MV-4-11 (cell line): ENCODE measurements at places on chromosomes 16 and 17.
A peak's percentile ranks its signal among the peaks of the same experiment; 100 is the strongest.

GRCh38 chr16:26344976-26345375, 653.2 kb downstream of the HS3ST4 start:
- DNase-seq = no peak

GRCh38 chr16:51763072-51763661, 612.1 kb upstream of the SALL1 start:
- no peak for DNase-seq

GRCh38 chr17:64075913-64076312, 54.0 kb downstream of the ERN1 start:
- DNase-seq = peak; percentile 88

GRCh38 chr17:14197586-14197985, 39.1 kb downstream of the CDRT15 start:
- DNase-seq = no peak

GRCh38 chr16:58563775-58564174, 48.5 kb downstream of the SETD6 start:
- DNase-seq = no peak

DNA sequence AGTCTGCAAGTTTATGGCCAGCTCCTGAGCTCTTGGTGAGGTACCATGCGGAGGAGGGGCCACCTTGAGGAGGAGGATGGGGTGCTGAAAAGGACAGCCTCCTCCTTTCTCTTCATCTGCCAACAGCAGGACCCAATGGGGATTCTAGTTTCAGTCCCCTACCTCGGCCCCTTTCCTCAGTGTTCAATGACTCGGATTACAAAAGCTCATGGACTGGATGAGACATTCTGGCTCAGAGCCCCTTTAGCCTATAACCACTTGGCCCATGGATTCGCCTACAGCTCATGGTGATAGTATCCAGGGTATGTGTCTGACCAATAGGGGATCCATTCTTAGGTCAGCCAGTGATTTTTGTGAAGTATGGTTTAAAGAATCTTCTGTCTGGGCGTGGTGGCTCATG, 8.5 kb upstream of the PIK3R6 start:
- no peak for DNase-seq

DNA sequence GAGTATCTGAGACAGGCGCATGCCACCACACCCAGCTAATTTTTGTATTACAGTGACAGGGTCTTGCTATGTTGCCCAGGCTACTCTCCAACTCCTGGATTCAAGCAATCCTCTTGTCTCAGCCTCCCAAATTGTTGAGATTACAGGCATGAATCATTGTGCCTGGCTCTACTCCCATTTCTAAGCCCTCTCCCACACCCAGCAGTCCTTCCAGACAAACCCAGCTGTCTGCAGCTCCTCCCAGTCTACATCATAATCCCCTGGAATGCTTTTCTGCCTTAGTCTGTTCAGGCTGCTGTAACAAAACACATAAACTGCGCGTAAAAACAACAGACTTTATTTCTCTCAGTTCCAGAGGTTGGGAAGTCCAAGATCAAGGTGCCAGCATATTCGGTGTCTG, 144.5 kb downstream of the GRIN2A start:
- no peak for DNase-seq

GRCh38 chr16:83231729-83232128, 576.0 kb upstream of the HSBP1 start:
- no peak for DNase-seq

- DNase-seq = no peak
Observed at GRCh38 chr17:20800146-20800545, 220.6 kb downstream of the CDRT15L2 start.

DNA sequence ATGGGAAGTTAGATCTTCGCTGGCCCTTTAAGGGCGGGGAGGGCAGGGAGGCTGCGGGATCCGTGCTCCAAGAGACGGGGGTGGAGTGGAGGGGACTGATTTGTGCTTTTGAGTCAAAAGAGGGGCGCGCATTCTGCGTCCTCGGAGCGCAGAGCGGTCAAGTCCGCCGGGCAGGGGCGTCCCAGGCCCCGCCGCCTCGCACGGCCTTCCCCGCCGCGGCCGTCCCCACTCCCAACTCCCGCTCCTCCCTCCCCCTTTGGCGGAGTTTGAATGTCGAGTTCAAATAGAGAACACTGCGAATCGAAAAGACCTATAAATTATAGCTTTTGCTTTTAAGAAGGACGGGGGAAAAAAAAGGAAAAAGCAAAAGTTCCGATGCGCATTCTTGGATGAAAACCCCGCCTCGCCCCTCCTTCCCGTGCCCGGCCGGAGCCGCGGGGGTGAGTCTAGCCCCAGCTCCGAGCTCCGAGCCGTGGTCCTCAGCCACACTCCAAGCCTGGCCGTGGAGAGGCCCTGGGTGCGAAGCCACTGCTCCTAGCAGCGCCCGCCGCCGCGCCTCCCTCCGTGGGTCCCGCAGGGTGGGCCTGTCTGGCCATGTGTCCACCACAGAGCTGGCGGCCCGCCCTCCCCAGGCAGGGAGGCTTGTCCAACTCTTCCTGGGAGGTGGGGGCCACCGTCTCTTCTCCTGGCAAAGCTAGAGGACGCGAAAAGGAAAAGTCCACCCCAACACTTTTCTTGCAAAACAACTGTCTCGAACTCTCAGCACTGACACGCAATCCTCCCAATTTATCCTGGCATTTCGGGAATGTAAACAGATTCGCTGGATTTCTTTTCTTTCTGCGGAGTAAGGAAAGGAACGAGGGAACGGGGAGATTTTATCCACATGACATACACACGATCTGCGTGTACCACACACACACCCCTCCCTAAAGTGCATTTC, 3.6 kb downstream of the CBX8 start:
- no peak for DNase-seq

DNA sequence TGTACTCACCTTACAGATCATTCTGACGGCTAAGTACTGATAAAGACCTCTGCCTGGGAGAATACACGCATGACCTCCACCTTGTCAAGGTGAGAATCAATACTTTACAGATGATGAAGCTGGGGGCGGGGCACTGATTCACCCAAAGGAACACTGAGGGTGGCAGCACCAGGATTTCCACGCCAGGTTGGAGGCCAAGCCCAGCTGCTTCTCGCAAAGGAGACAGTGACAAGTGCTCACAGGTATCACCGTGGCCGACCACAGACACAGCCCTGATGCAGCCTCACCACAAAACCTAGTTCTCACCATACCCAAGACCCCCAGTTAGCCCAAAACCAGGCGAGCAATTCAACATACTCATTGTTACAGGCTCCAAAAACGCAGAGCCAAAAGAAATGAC, 434.2 kb downstream of the SOX9 start:
- DNase-seq = no peak

- DNase-seq = no peak
Observed at GRCh38 chr17:39938140-39938869, 10.8 kb downstream of the LRRC3C start.

DNA sequence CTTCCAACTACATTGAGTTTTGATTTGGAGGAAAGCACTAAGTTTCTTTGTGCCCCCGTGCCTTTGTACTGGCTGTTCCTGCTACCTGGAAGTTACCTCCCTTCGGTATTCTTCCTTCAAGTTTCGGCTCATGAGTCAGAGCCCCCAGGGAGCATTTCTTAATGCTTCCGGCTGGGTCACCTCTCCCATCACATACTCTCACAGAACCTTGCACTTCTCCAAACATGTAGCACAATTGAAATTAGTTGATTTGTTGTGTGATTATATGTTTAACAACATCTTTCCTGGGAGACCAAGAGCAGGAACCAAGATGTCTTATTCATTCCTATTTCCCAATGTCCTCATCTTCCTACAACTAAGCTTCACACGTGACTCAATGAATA, 158.6 kb upstream of the CDH5 start:
- no peak for DNase-seq

DNA sequence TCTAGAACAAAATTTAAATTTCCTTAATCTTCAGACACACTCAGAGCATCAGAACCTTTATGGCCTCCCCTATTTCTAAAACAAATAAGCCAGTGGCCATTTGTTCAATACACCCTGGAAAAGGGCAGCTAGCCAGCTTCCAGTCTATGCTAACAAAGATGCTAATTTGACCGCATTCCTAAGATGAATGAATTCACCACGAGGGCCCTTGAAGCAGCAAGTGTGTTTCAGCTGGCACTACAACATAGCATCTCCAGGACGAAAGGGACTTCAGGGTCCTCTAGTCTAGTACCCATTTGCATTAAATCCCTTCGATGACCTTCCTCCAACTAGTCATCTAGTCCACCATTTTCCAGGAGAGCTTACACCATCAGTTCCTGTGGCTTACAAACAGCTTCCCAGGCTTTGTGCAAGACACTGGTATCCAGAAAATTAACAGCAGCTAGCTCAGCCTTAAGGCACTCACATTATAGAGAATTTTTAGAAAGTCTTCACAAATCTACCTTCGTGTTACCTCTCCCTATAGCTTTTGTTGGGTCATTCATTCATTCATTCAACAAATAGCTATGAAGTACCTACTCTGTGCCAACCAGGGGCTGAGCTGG, 10.9 kb downstream of the KRT37 start:
- DNase-seq = no peak

GRCh38 chr17:47698749-47699535, 5.0 kb downstream of the TBKBP1 start:
- peak; percentile 45 for DNase-seq

GRCh38 chr16:75942351-75942750, 216.1 kb upstream of the CPHXL start:
- DNase-seq = no peak

DNA sequence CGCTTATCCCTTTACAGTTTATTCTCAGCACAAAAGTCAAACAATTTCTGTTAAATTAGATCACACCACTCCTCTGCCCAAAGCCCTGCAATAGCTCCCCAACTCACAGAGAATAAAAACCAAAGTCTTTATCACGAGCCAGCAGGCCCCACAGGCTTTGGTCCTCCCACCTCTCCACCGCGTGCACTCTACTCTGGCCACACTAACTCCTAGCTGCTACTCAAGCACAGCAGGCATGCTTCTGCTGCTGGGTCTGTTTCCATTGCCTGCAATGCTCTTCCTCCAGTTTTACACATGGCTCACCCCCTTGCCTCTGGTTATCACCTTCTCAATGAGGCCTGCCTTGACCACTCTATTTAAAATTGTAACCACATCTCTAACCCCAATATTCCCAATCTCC, 27.6 kb downstream of the HELZ start:
- DNase-seq = no peak

- peak; percentile 92 for DNase-seq
Observed at GRCh38 chr17:35683591-35683990, 47.8 kb upstream of the RASL10B start.

- DNase-seq = no peak
Observed at GRCh38 chr17:54237911-54238515, 415.3 kb downstream of the KIF2B start.

- no peak for DNase-seq
Observed at GRCh38 chr16:9859701-9860327, 322.4 kb downstream of the GRIN2A start.

- no peak for DNase-seq
Observed at GRCh38 chr17:10192972-10193371, 5.4 kb downstream of the GAS7 start.

- no peak for DNase-seq
Observed at GRCh38 chr16:28977703-28978662, 3.4 kb downstream of the SPNS1 start.

DNA sequence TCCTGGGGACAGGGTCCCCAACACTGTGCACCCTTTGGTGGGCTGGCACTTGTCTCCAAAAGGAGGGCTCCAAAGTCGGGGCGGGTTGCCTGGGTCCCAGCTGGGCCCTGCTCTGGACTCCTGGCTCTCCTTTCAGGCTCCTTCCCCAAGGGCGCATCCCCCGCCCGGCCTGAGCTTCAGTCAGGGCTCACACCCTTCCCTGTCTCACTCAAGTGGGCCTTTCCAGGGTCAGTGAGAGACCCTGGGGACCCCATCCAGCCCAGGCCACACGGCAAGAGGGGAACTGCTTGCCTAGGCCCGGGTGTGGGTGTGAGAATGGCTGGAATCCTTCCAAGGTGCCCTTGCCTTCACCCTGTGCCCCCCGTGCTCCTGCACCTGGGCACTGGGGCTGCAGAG, 41.8 kb upstream of the SLC38A10 start:
- DNase-seq = no peak

DNA sequence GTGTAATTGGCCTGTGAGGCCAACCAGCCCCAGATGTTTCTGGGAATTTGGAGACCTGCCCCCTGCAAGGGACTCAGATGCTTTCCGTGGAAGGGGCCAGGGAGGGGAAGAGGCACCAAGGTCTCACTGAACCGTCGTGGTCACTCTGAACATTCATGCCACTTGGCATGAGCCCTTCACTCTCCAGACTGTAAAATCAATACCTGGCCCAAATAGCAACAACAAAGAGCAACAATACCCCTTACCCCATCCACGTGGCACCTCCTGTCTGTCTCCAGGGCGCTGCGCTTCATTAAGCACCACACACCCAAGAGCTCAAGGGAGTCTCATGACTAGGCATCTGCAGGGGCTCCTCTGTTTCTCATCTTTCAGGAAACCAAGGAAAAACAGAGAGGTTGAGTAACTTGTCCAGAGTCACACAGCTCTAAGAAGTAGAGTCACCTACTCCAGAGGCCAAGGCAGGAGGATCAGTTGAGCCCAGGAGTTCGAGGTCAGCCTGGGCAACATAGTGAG, 52.8 kb downstream of the SOCS1 start:
- no peak for DNase-seq

- no peak for DNase-seq
Observed at GRCh38 chr17:80068301-80069222, 32.1 kb downstream of the CCDC40 start.

DNA sequence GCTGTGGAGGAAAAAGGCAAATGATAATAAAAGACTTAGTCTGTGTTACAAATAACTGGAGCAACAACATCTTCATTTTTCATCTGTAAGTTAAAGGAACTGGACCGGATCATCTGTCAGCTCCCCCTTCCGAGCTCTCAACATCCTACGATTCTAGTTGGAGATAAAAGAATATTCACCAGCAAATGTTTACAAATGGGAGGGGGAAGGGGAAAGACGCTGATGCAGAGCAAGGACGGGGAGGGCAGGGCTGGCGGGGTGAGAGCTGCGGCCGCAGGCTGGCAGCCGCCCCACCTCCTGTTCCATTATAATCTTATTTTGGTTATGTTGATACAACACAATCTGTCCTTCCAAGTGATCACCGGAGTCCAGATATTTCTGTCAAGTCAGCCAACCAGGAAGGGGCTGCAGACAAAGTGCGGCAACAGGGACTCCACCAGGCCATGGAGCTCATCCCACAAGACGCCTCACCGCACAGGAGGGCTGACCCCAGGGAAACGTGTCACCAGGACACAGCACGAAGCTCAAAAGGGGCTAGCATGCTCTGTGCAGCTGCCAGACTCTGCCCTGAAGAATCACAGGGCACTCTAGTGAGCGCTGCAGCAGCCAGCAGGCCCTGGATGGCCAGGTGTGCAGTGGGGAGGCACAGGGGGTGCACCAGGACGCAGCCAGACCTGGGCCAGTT, 19.7 kb downstream of the FBXO31 start:
- no peak for DNase-seq

DNA sequence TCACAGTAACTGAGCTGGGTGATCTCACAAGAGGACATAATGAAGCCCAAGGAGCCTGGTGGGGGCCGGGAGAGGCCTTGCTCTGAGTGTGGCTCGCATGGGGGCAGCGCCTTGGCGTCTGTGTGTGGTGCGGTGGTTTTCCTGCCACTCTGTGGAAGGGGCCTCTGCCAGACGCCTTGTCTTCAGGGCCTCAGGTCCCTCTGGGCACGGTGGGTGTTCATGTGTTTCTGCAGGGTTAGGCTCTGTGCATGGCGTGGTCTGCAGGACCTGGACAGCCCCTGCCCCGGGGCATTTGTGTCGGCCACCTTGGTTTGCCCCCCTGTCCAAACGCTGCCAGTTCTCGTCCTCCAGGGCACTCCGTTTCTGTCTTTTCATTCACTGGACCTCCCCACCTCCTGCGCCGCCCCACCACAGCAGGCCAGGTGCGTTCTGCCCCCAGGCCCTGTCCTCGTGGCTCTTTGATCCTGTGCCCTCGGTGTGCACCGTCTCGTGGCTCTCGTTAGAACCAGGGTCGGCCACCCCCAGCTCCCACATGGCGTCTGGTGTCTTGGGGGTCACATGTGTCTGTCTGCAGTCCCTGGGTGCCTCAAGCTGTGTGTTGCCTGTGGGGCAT, 43.7 kb upstream of the ZNF750 start:
- DNase-seq = no peak
